ENCODE measurements at places on chromosomes 6 and 20. TPM values are rescaled to one million over a fixed set of nuclear protein-coding genes. Genes with fewer than 3 reads are reported as not detected.

PDYN gene
- total RNA-seq, result not detected

SCAF8 gene
- total RNA-seq, result 33.8 TPM

DYNLT1 gene
- total RNA-seq, result 62.8 TPM

SALL4 gene
- not detected for total RNA-seq

ARFGEF3 gene
- total RNA-seq, result 0.52 TPM

OR2H1 gene
- total RNA-seq, result not detected

TNF gene
- total RNA-seq, result not detected

SLC22A16 gene
- not detected for total RNA-seq

IMPG1 gene
- not detected for total RNA-seq

SLC35B2 gene
- total RNA-seq, result 15.8 TPM

DEFB119 gene
- total RNA-seq, result not detected

NTSR1 gene
- 0.13 TPM for total RNA-seq

- no peak overlapping the region for H3K27ac ChIP-seq
- no peaks in the 10 kb centered on the region for H3K27me3 ChIP-seq
- H3K4me1 ChIP-seq, result peaks cover under 1% of the 10 kb centered on the region
- H3K4me3 ChIP-seq, result no peak overlapping the region
- no peak for DNase-seq
Observed at GRCh38 chr6:127022302-127022701, 96.2 kb upstream of the RSPO3 start.

DNA sequence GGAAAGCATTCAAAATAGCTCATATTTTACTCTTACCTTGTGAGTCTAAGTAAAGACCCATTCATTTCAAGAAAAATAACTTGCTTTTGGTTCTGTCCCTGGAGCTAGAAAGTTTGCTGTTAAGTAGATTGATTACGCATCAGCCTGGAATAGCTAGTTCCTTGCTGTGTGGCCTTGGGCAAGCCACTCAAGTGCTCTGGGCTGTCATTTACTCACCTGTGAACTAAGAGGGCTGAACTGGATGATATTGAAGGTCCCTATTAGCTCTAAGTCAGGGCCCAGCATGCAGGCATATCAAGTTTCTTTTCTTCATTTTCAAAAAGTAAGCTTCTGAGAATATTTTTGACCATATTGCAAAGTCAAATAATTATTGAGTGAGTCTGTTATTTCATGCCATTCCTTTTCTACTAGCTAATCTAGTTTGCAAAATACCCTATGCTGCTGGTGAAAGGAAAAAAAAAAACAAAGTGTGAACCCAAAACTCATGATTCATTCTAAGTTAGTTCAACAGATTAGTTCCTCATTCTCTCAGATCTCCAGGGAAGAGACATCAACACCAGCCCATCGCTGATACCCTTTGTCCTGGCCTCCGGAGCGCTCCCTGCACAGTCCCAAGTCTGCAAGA, 106.5 kb upstream of the GMDS start:
- no peak overlapping the region for H3K4me3 ChIP-seq
- no peaks in the 10 kb centered on the region for H3K27me3 ChIP-seq
- H3K27ac ChIP-seq, result no peak overlapping the region

GRCh38 chr6:11245381-11246256, 13.2 kb upstream of the NEDD9 start:
- H3K4me1 ChIP-seq, result no peaks in the 10 kb centered on the region
- no peaks in the 10 kb centered on the region for H3K27me3 ChIP-seq
- H3K4me3 ChIP-seq, result no peak overlapping the region
- no peak for DNase-seq
- H3K36me3 ChIP-seq, result no peaks in the 10 kb centered on the region

DNA sequence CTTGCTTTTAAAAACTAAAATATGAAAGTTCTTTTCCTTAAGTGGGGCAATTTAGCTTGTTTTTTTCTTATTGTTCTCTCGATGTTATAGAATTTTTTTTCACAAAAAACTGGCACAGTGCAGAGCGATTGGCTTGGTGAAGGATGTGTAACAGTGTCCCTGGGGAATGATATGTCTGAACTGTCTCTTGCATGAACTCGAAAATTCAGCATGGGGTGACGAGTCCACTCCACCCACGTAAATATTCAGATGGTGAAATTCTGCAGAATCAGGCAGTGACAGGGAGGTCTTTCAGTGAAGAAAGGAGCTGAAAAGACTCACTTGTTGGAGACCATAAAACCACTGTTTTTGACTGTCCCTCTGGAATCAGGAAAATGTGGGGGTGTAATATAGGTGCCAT, 505.3 kb downstream of the MMUT start:
- DNase-seq, result no peak
- H3K4me1 ChIP-seq, result no peaks in the 10 kb centered on the region
- no peaks in the 10 kb centered on the region for H3K27me3 ChIP-seq
- H3K36me3 ChIP-seq, result no peaks in the 10 kb centered on the region
- no peak overlapping the region for H3K27ac ChIP-seq
- H3K4me3 ChIP-seq, result no peak overlapping the region

GRCh38 chr6:147642458-147642857, 134.0 kb downstream of the SAMD5 start:
- H3K4me1 ChIP-seq, result no peaks in the 10 kb centered on the region
- no peaks in the 10 kb centered on the region for H3K27me3 ChIP-seq
- H3K4me3 ChIP-seq, result no peak overlapping the region
- DNase-seq, result no peak

DNA sequence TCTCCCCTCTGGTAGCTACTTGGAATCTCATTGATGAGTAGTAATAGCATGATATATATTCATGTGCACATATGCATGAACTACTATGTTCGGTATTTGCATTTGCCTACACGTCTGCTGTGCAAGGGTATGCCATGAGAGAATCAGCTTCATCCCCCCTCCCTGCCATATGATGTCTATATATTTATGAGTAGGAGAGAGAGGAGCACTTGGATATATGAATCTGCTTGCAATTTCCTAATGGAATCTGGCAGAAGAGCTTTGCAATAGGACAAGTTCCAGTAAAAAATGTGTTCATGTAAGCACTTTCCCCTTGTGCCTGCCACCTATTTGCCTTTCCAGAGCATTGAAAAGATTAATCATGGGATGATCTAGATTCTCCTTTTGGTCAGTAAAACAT, 76.2 kb upstream of the BACH2 start:
- no peaks in the 10 kb centered on the region for H3K27me3 ChIP-seq
- no peak overlapping the region for H3K27ac ChIP-seq
- peaks cover 8% of the 10 kb centered on the region for H3K4me1 ChIP-seq
- no peak for DNase-seq

GRCh38 chr20:37294262-37294981, 5.0 kb downstream of the MANBAL start:
- H3K36me3 ChIP-seq, result no peaks in the 10 kb centered on the region
- H3K27me3 ChIP-seq, result no peaks in the 10 kb centered on the region
- H3K4me1 ChIP-seq, result peaks cover 42% of the 10 kb centered on the region
- H3K27ac ChIP-seq, result peak overlapping the region; percentile 11
- no peak overlapping the region for H3K4me3 ChIP-seq

DNA sequence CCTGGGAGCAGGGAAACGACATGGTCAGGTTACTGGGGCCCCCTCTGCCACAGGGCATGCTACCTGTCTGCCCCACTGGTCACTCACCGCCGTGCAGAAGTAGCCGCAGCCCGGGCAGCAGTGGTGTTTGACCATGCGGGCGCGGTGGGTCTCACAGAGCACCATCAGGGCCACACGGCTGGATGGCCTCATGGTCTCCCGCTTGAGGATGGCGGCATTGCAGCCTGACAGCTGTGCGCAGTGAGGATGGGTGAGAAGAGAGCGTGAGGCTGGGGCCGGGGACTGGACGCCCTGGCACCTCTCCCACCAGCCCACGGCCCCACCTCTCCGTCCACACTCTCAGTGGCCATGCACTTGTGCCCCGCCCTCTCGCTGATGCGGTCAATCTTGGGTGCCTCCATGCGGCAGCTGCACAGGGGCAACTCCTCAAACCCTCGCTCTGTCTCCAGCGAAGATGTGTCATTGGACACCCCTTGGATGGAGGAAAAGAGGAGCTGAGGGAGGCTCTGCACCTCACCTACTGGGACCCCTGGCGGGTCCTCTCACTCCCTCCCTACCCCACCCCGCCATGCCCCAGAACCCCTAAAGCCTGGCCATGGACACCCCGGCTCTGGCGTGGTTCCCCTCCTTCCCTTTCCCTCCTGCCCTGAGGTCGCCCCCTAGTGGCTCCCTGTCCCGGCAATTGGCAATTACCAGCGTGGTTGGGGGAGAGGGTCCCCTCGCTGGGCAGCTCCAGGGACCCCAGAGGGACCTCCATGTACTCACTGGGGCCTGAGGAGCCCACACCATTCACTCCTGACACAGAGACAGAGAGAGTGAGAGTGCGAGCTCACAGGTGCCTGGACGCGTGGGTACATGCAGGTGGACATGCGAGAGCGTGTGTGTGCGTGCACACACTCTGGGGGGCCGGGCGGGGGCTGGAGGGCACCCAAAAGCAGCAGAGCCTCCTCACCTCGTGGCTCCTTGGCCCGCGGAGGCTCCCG, 8.9 kb downstream of the EHMT2 start:
- no peak for DNase-seq
- no peak overlapping the region for H3K27ac ChIP-seq

DNA sequence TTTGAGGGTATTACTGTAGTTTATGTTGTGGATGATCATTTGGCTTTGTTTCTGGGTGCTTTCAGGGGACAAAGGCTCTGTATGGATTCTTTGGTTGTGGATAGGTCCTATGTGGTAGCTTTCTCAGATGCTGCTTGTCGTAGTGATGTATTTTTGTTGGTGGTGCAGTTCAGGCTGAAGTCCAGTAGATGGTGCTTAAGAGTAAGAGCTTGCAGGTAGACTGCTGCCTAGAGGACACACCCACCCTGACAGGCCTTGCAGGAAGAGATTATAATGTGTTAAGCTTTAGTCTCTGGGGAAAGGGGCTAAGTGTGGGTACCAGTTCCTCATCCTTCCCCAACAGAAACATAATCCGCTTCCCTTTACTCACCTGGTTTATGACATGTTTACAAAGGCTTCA, 62.6 kb upstream of the ADGRB3 start:
- no peak for DNase-seq
- no peak overlapping the region for H3K27ac ChIP-seq
- no peak overlapping the region for H3K4me3 ChIP-seq
- no peaks in the 10 kb centered on the region for H3K4me1 ChIP-seq
- no peaks in the 10 kb centered on the region for H3K36me3 ChIP-seq
- no peaks in the 10 kb centered on the region for H3K27me3 ChIP-seq

DNA sequence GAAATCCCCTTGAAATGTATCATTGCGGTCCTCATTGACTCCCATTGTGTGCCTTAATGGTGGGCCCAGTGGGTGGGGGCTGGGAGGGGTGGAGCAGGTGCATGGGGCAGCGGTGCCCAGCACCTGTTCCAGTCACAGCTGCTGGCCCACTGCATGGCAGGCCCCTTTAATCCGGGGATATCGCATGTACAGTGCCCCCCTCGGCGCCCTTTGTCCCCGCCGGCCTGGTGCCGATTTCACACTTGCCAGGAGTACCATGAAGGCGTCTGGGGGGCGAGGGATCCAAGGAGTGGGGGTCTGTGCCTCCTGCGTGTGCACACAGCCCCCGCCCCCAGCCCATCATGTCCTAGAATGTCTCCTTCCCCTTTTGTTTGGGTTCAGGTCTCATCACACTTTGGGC, 2.8 kb downstream of the SNAI1 start:
- peaks cover 28% of the 10 kb centered on the region for H3K4me1 ChIP-seq
- no peak for DNase-seq
- no peaks in the 10 kb centered on the region for H3K36me3 ChIP-seq

- H3K4me1 ChIP-seq, result peaks cover 10% of the 10 kb centered on the region
- no peaks in the 10 kb centered on the region for H3K36me3 ChIP-seq
- no peak overlapping the region for H3K4me3 ChIP-seq
- no peaks in the 10 kb centered on the region for H3K27me3 ChIP-seq
- H3K27ac ChIP-seq, result no peak overlapping the region
- no peak for DNase-seq
Observed at GRCh38 chr20:20827992-20828597, 115.7 kb upstream of the RALGAPA2 start.

DNA sequence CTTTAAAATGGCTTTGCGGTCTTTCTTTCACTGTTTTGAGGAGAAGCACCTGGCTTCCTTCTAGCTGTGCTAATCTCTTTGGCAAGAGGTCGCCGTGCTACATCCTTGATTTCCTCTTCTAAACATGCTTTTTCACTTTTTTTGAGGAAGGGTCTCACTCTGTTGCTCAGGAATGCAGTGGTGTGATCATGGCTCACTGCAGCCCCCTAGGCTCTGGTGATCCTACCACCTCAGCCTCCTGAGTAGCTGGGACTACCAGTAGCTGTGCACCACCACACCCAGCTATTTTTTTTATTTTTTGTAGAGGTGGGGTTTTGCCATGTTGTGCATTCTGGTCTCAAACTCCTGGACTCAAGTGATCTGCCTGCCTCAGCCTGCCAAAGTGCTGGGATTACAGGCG, 40.5 kb downstream of the RSPH3 start:
- no peaks in the 10 kb centered on the region for H3K36me3 ChIP-seq
- H3K27me3 ChIP-seq, result no peaks in the 10 kb centered on the region
- H3K4me3 ChIP-seq, result no peak overlapping the region
- no peaks in the 10 kb centered on the region for H3K4me1 ChIP-seq
- DNase-seq, result no peak
- H3K27ac ChIP-seq, result no peak overlapping the region

DNA sequence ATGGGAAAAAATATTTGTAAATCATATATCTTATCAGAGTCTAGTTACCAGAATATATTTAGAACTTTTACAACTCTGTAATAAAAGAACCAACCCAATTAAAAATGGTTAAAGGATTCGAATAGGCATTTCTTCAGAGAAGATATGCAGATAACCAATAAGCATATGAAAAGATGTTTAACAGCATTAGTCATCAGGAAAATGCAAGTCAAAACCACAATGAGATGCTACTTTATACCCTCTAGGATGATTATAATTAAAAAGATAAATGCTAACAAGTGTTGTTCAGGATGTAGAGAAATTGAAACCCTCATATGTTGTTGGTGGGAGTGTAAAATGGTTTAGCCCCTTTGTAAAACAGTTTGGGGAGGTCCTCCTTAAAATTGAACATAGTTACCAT, 94.1 kb downstream of the LRRC1 start:
- DNase-seq, result no peak
- no peaks in the 10 kb centered on the region for H3K27me3 ChIP-seq
- no peak overlapping the region for H3K4me3 ChIP-seq
- H3K27ac ChIP-seq, result no peak overlapping the region
- no peaks in the 10 kb centered on the region for H3K4me1 ChIP-seq

DNA sequence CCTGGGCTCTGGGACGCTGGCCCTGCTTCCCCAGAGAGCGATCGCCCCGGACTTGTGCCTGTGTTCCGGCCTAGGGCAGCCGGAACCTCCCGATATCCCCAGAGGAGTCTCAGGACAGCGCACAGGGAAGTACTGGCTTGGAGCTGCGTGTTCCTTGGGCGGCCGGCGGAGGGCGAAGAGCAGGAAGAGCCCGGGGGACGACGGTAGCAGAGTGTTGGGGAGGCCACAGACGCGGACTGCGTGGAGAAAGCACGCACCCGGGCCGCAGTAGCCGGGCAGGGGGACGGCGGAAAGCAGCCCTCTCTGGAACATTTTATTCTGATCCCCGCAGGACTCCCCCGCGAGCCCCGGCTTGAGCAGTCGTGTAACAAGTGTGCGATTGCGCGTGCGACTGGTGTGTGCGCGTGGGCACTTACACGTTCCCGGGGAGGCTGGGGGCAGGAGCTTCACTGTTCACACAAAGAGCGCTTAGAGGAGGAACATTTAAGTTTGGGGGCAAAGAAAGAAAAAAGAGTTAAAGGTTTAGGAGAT, 36.1 kb downstream of the NCR2 start:
- peaks cover 75% of the 10 kb centered on the region for H3K27me3 ChIP-seq
- H3K4me3 ChIP-seq, result peak overlapping the region; percentile 39
- H3K36me3 ChIP-seq, result no peaks in the 10 kb centered on the region
